ENCODE measurements at places on chromosomes 2 and 18. TPM values are rescaled to one million over a fixed set of nuclear protein-coding genes. Genes with fewer than 3 reads are reported as not detected.

GRCh38 chr18:21903709-21904108, 163.1 kb downstream of the MIB1 start:
- no peak for DNase-seq

DNA sequence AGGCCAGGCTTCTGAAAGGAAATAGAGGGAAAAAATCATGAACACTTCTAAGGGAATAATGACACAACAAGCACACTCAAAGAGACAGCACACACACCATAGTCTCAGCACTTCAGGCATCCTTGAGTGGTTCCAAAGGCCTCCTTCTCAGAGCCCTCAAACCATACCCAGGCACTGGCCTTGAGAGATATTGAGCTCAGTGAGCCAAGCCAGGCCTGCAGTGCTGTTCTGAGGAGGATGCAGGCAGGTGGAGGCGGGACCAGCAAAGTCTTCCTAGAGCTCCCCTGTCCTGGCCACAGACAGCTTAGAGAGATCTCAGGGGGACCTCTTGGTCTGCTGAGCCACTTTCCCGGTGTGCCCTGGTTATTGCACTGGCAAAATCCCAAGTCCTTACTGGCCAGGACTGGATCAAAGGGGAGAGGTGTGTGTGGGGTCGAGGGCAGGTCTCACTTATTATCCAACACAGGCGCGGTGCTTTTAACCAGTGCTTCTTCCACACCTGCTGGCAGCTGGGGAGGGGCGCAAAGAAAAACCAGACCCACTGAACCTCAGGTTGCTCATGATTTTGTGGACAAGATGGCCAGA, 86.8 kb upstream of the HAAO start:
- no peak for DNase-seq

DNA sequence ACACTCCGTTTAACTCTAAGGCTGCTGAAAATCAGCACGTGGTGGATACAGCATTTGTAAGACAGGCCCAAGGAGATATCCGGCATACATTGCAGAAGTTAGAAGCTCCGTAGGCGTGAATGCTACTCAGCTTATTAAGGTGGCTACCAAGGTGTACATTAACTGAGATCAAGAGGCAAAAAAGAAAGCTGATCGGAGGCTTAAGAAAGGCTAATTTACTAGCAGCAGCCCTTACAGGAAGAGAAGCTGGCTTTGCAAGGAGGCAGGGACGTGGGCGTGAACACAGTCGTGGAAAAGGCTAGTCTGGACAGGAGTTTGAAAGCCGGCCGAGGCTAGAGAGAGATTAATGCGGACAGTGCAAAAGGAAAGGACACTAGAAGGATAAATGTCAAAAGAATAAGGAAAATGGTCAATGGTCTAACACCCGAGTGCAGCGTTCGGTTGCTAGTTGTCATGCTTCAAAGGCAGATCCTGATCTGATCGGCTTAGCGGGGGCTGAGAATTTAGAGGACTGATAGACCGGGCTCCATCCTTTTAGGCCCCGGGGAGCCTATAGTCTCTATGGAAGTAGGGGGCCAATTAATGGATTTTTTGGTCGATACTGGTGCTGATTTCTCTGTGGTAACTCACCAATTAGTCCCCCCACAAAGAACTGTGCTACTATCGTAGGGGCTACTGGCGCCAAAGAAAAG, 45.6 kb upstream of the SELENOI start:
- no peak for DNase-seq

Gene CDKL4
- 2.8 TPM for polyA plus RNA-seq

- peak; percentile 36 for DNase-seq
Observed at GRCh38 chr18:11752116-11752911, 63.2 kb downstream of the GNAL start.

Gene ASB18
- not detected for polyA plus RNA-seq

GRCh38 chr2:102717308-102718018, 44.4 kb upstream of the TMEM182 start:
- no peak for DNase-seq

Gene IL1A
- 0.08 TPM for polyA plus RNA-seq

DNA sequence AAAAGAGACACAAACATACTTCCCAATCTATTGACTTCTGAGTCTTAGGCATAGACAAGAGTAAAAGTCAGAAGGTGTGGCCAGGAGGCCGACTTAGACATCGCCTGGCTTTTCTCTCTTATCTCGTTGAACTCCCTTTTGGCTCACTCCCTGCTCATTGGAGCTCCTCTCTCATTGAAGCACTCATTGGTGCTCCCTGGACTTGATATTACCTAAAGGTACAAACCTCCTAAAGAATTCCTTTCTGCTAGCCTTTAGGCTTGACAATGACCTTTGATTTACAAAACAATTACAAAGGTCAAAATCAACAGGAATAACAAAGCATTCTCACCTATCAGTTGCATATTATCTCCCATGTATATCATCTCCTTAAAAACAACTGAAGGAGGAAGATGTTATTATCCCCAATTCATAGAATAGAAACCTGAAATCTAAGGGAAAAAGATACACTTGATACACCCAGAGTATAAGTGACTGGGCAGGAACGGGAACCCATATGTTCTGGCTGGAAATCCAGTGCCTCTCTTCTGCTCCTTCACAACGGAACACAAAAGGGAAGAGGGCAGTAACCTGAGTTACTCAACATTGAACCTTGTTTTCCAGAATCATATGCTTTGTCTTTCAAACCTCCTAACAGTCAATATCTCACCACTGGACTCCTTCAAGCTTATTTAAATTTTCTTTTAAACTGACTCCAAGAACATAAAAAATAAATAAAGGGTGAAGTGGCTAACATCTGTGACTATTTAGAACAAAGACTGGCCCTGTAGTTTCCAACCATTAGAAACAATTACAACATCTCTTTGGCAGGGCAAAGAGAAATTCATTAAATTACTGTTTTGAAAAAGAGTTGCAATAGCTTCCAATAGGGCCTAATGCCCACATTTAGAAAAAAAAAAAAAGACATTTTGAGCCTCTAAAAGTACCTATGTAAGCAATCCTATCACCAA, 1247.9 kb downstream of the LRP1B start:
- no peak for DNase-seq

GRCh38 chr18:72360634-72361033, 183.5 kb downstream of the CBLN2 start:
- no peak for DNase-seq

- no peak for DNase-seq
Observed at GRCh38 chr2:71238089-71238488, 11.2 kb upstream of the PAIP2B start.

Gene TMEM247
- polyA plus RNA-seq, result not detected

GRCh38 chr18:48121752-48122151, 191.3 kb upstream of the SMAD2 start:
- no peak for DNase-seq

Gene CMPK2
- 4.5 TPM for polyA plus RNA-seq

Gene GLB1L
- 14.6 TPM for polyA plus RNA-seq

DNA sequence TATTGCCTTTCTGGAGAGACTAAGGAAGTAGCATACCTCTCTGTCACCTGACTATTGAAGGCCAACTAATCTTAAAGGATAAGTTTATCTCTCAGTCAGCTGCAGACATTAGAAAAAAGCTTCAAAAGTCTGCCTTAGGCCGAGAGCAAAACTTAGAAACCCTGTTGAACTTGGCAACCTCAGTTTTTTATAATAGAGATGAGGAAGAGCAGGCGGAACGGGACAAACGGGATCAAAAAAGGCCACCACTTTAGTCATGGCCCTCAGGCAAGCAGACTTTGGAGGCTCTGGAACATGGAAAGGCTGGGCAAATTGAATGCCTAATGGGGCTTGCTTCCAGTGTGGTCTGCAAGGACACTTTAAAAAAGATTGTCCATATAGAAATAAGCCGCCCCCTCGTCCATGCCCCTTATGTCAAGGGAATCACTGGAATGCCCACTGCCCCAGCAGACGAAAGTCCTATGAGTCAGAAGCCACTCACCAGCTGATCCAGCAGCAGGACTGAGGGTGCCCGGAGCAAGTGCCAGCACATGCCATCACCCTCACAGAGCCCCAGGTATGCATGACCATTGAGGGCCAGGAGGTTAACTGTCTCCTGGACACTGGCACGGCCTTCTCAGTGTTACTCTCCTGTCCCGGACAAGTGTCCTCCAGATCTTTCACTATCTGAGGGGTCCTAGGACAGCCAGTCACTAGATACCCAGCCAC, 61.5 kb upstream of the FAM98A start:
- DNase-seq, result no peak

Gene MOGAT1
- polyA plus RNA-seq, result not detected

All from left lung (tissue), 14 donors.